Activated CD8-positive, alpha-beta memory T cell treated with anti-CD3 and anti-CD28 coated beads, Interleukin-2, amount 50 U/mL, for 4 hours (primary cell): ENCODE measurements at places on chromosomes 1 and 21.

DNA sequence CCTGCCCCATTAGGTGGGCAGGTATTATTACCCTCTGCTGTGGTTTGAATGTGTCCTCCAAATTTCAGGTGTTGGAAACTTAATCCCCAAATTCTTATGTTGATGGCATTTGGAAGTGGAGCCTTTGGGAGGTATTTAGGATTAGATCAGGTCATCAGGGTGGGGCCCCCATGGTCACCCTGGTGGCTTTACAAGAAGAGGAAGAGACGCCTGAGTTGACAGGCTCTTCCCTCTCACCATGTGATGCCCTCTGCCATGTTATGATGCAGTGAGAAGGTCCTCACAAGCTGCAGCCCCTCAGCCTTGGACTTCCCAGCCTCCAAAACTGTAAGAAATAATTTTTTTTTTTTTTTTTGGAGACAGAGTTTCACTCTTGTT, 8.8 kb upstream of the THEMIS2 start:
- no peak for DNase-seq

DNA sequence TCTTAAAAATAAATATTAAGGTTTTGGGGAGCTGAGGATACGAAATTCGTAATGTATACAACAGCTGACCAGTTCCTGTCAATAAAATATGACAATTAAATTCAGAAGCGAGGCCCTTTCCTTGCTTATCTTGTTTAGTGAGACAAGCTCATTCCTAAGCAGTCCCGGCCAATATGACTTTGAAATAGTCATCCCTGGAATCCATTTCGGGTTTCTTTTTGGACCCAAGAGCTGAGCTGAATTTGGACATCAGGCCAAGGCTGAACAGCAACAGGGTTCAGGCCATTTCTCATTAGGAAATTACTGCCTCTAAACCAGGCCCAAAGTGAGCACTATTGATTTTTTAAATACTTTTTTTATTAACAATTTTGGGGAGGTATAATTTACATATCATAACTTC, 17.3 kb upstream of the FMN2 start:
- DNase-seq, result no peak

- no peak for DNase-seq
Measured at GRCh38 chr21:45364468-45365185, 40.3 kb upstream of the COL18A1 start.

DNA sequence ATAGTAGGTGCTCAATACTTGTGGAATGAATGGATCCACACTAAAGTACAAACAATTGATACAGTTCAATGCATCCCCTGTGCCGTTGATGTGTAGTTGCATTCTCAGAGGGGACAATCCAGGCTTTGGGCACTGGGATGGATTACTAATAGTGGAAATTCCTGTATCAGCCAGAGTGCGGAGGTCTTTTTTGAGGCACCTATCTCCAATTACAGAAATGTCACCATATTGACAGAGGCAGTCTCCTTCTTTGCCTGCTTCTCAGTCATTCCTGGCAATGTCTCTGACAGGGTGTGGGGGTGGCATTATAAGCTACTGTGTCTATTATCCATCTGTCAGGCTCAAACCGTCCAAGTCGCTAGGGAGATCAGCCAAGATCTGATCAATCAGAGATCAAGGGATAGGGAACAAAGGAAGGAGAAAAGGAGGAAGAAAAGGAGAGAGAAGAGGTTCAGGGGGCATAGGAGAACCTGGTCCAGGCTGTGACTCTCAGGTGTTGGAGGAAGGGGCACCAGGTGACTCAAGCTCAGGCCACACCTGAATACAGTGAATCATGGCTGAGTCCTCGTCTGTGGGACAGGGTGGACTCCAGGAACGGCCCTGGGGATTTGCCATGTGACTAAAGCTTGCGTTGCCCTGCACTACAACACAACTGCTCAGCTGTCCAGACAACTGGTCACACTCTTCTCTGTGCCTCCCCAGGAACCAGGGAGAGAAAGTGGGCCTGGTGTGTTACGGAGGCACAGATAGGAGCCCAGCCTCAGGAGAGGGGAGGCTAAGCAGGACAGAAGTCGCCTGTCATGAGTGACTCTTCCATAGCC, 3.4 kb upstream of the LAMB3 start:
- no peak for DNase-seq

DNA sequence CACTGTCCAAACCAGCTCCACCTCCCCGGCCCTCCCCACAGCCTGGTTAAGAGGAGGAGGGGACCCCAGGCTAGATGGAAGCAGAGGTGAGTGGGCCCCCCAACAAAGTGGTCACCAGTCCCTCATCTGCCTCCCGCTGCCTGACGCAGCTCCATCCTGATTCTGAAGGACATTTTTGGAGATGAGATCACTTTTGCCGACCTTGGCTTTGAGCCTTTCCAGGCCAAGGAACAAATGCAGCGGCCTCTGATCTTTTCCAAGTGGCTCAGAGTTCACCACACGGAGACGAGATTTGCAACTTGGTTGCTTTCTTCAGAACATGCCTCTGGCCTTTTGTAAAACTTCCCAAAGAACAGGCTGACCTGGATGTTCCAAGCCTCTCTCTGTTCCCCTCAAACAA, 223.1 kb downstream of the NPHP4 start:
- no peak for DNase-seq

GRCh38 chr1:98692482-98692881, 31.0 kb downstream of the SNX7 start:
- no peak for DNase-seq

- no peak for DNase-seq
Measured at GRCh38 chr1:91397605-91398004, 7.0 kb downstream of the HFM1 start.

DNA sequence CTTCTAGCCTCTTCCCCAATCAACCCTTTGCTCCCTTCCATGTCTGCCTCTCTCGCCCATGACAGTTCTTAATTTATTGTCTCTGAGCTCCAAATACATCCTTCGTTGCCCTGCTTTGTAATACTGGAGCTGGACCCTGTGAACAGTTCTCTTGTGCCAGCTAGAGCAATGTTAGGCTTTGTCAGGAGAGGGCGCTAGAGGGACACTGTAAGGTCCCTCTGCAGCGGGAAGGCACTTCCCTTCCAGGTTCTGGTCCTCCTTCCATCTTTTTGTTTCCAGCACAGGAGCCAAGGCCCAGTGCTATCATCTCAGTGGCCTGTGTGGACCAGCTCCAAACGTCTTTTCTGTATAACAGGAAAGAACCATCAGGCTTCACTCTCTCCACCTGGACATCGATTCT, 95.9 kb downstream of the PTPRU start:
- DNase-seq, result no peak

GRCh38 chr1:199551967-199552565, 475.4 kb upstream of the NR5A2 start:
- no peak for DNase-seq

- no peak for DNase-seq
Measured at GRCh38 chr1:25792115-25792514, 7.9 kb upstream of the SELENON start.

- DNase-seq, result no peak
Measured at GRCh38 chr1:233673261-233673946, 59.5 kb downstream of the KCNK1 start.

DNA sequence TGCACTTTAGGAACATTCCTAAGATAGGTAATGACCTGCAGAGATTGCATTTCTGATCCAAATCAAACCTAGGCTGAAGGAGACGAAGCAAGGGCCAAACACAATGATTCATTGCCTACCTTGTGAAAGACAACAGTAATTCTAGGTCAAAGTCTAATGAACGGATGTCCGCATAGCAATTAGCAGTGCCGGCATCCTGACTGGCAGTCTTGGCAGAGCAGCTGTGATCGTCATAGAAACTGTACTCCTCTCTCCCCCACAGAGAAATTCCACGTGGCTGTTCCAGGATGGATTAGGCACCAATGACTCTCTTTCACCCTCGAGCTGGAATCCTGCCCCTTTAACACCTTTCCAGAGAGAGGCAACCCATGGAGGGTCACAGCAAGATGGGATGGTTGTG, 28.9 kb upstream of the VAV3 start:
- DNase-seq, result no peak

DNA sequence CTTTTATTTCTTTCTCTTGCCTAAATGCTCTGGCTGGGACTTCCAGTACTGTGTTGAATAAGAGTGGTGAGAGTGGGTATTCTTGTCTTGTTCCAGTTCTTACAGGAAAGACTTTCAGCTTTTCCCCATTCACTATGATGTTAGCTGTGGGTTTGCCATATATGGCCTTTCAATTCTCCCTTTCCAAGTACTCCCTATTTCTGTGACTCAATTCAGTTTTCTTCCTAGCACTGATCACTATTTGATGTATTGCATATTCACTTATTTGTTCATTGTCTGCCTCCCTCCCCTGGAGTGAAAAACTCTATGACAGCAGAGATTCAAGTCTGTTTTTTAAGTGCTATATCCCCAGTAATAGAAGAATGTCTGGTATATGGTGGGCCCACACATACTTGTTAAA, 618.2 kb upstream of the CAMK1G start:
- DNase-seq, result no peak

DNA sequence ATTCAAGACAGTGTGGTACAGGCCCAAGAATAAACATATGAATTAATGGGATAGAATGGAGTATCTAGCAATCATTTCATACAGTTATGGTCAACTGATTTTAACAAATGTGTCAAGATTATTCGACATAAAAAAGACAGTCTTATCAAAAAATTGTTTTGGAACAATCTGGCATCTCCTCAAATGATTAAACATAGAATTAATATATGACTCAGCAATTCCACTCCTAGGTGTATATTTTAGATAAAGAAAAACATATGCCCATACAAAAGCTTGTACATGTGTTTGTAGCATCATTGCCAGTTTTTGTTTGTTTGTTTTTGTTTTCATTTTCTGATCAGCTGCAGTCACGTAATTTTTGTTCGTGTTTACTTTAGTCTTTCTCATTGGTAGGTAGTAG, 1188.3 kb downstream of the BRINP3 start:
- DNase-seq, result no peak

DNA sequence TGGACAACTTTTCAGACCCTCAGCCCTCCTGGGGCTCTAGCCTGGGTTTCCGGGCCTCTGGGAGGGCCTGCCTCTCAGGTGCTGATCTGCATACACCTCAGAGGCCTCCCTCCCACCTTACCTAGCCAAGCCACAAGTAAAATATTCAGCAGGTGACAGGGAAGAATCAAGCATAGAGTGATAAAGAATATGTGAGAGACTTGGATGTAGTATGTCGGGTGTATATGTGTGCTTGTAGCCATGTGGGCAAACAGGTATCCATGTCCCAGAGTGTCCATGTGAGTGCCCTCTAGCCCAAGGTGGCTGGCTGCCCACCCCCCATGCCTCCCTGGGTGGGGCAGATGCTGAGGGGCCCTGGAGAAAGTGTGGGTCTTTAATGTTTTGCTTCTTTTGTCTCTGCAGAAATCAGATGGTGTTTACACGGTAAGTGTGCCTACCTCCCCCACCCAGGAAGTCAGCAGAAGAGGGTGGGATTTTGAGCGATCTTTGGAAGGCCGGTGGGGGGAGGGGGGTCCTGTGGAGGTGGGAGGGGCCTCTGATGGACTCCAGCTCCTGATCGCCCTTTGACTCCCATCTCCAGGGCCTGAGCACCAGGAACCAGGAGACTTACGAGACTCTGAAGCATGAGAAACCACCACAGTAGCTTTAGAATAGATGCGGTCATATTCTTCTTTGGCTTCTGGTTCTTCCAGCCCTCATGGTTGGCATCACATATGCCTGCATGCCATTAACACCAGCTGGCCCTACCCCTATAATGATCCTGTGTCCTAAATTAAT, 3.4 kb downstream of the FCER1G start:
- no peak for DNase-seq

DNA sequence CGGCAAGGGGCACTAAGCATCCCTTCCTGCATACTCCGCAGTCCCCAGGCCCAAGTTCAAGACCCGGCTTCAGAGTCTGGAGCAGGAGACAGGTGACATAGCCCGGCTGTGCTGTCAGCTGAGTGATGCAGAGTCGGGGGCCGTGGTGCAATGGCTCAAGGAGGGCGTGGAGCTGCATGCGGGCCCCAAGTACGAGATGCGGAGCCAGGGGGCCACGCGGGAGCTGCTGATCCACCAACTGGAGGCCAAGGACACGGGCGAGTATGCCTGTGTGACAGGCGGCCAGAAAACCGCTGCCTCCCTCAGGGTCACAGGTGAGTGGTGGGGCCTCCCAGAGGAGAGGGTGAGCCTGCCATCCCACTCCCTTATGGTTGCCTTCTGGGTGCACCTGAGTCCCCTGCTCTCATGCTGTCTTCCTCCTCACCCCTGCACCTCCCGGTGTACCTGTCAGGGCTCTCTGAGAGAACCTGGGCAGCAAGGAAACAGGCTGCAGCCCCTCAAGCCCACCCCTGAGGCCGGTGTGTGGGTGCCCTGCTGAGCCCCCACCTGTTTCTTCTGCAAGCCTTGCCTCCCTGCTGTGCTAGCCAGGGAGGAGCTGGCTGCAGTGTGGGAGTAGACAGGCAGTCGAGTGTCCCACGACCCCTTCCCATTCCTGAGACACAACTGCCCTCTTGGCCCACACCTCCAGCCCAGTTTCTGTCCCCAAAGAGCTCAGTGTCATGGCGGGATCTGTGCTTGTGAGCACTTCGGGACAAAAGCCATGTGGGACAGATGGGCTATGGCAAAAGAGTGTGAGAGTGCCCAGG, 99.2 kb downstream of the TRIM11 start:
- no peak for DNase-seq

DNA sequence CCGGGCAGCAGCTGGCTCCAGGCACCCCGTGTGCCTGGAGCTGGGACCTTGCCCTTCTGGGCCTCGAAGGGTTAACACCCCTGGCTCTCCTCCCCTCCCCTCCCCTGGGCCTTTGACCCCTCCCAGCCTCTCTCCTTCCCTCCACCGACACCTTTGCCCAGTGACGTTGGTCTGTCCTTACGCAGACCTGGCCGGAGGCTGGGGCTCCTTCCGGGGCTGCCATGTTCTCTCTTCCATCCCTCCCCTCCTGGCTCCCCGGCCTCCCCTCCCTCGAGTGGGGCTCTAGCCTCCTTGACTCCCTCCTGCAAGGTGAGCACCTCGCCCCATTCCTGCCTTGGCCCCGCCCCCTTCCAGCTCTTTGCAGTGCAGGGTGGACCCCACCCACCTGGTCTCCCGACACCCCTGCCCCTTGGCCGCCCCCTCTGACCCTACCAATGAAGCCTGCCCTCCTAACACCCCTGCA, at the start of gene TMEM82:
TMEM82 (plus strand) TSS at position 161 of the 463 bp plus-strand sequence; CDS start at position 222, 61 bp downstream.
- no peak for DNase-seq

DNA sequence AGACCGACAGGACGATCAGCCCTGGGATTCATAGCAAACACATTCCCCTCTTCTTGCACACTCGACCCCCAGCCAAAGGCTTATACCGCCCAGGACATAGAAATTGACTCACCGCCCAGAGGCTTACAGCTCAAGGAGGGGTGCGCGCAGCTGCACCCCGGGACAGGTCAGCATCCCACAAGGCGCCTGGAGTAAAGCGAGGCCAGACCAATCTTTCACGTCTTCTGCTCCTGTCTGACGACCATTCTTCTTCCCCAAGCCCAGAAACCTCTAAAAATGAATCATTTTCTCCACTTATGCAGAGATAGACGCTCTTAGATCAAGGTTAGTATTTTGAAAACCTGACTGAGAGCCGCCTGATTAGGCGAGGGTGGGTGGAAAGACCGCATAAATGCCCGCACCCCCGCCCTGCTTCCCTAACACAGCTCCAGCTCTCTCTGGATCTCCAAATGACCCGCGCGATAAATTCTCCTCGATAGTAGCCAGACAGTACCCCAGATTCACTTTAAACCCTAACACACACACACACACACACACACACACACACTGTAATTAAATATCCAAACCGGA, 1.9 kb upstream of the LHX8 start:
- no peak for DNase-seq

- DNase-seq, result no peak
Measured at GRCh38 chr1:42136466-42136865, 16.7 kb upstream of the GUCA2B start.
